ENCODE measurements at places on chromosomes 3 and 15. TPM values are rescaled to one million over a fixed set of nuclear protein-coding genes. Genes with fewer than 3 reads are reported as not detected.

OIP5 gene
- not detected for total RNA-seq

P2RY1 gene
- 5.4 TPM for total RNA-seq

RARB gene
- 1.8 TPM for total RNA-seq

GOLGA8R gene
- total RNA-seq, result 6.6 TPM

IP6K2 gene
- total RNA-seq, result 67.5 TPM

GABRR3 gene
- not detected for total RNA-seq

ISG20 gene
- 25.4 TPM for total RNA-seq
